Activated B cell treated with CpG ODN at 0.5 μM for 24 hours (primary cell): ENCODE measurements at places on chromosomes 1 and 21.

- H3K27me3 ChIP-seq, result peaks cover 17% of the 10 kb centered on the region
- no peak overlapping the region for H3K4me3 ChIP-seq
- no peaks in the 10 kb centered on the region for H3K4me1 ChIP-seq
- no peak overlapping the region for H3K27ac ChIP-seq
These were observed 160.7 kb upstream of the LMO4 start for GRCh38 chr1:87167848-87168525.

DNA sequence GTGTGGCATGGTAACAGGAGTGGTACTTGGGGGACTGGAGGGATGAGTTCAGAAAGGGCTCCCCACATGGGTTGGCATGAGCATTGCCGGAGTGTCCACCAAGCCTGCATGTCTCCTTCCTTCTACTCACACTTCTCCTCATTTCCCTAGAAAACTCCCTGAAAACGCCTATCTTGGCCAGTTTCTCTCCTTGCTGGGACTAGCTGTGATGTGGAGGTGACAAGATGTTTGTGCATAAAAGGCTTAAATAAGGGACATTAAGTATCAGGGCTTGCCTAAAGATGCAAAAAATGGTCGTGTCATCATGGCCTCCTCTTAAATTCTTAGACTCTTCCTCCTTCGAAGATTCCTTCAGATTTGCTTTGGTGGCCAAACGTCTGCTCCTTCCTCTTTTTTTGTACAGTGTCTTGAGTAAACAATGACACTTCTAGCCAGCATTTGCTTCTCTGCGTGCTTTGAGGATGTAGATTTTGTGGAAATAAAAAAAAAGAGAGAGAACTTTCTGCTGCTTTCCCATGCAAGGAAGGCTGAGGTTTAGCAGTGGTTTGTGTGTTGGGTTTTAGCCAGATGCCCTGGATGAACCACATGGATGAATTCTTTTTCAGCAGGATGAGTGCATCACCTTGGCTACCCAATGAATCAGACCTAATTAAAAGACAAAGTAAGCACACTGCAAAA is 239.1 kb upstream of the IRF2BP2 start:
- H3K27me3 ChIP-seq, result no peaks in the 10 kb centered on the region
- no peak overlapping the region for H3K27ac ChIP-seq
- H3K4me1 ChIP-seq, result peaks cover 43% of the 10 kb centered on the region
- no peak overlapping the region for H3K4me3 ChIP-seq
- no peaks in the 10 kb centered on the region for H3K36me3 ChIP-seq
- no peak for DNase-seq

- no peak overlapping the region for H3K27ac ChIP-seq
- peaks cover 10% of the 10 kb centered on the region for H3K27me3 ChIP-seq
- no peak for DNase-seq
- H3K4me3 ChIP-seq, result no peak overlapping the region
These were observed 16.8 kb downstream of the CNIH3 start for GRCh38 chr1:224632921-224633321.

DNA sequence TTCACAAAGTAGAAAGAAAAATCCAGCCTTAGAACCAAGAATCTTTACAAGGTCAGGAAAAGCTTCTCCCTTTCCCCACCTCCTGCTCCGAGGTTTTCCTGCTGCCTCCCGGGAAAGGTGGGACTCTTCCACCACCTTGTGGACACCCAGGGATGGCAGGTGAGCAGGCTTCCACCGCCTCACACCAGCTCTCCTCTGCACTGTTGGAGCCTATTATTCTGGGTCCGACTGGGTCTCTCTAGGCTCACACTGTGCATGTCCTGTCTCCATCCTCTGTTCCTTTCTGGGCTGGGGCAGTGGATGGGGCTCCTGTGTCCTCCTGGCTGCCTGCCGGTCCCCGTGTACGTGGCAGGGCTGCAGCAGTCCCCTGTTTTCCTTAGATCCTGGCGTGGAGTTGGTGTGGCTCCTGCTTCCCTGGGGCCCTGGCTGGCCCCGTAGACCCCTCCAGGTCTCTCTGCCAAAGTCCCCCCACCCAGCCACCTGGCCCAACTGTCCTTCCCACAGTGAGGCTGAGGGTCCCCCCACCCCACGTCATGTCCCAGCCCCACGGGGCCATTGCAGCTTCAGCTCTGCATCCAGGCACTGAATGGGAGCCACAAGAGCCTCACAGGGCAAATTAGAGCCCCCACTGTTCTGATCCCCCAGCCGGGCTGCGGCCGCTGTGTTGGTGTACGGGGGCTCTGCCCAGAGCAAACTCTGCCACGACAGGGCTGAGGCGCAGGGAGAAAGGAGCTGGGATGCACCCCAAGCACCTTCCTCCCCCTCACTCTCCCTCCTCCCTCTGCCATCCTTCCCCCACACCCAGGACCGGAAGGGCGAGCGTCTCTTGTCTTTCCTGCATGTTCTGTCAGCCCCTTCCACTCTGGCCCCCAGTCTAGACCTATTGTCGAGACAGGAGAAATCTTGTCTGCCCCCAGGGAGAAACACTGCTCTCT is 3.3 kb upstream of the SLC45A1 start:
- H3K4me1 ChIP-seq, result peaks cover 14% of the 10 kb centered on the region
- H3K36me3 ChIP-seq, result no peaks in the 10 kb centered on the region
- peaks cover 38% of the 10 kb centered on the region for H3K27me3 ChIP-seq
- H3K4me3 ChIP-seq, result no peak overlapping the region
- DNase-seq, result no peak

- H3K4me3 ChIP-seq, result no peak overlapping the region
- no peak for DNase-seq
- H3K4me1 ChIP-seq, result no peaks in the 10 kb centered on the region
- H3K36me3 ChIP-seq, result no peaks in the 10 kb centered on the region
- no peak overlapping the region for H3K27ac ChIP-seq
These were observed 87.1 kb downstream of the SELENOF start for GRCh38 chr1:86826856-86827255.

DNA sequence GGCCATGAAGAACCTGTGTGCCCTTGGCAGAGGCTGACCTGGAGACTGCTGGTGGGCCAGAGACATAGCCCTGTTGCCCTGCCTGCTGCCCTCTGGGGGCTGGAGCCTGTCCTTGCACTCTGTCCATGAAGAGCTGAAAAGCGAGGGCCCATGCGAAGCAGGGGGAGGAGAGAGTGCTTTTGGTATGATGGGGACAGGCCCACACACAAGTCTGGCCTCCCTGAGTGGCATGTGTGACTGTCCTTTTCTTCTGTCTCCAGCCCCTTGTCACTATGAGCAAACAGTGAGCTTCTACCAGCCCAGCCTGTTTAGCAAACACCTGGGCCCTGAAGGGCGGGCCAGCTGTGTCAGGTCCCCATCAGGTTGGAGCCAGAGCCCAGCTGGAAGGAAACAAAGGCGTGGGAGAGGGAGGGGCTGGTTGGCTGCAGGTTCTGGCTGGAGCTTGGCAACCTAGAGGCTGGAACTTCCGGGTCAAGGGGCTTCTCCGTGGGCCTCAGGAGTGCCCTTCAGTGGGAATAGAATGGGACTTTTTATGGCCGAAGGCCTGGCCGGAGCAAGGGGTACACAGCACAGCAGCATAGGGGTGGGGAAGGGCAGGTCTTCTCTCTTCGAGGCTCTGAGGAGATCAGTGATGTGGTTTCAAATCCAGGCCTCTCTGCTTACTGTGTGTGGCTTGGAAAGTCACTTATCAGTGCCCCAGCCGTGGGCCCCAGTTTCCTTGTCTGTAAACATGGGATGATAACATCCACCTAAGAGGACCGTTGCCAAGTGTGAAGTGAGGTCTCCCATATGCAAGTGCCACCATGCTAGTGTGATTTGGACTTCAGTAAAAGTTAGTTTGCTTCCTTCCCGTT is 14.3 kb downstream of the QSOX1 start:
- H3K27ac ChIP-seq, result no peak overlapping the region
- no peaks in the 10 kb centered on the region for H3K4me1 ChIP-seq
- no peak for DNase-seq
- no peaks in the 10 kb centered on the region for H3K27me3 ChIP-seq
- H3K4me3 ChIP-seq, result no peak overlapping the region

DNA sequence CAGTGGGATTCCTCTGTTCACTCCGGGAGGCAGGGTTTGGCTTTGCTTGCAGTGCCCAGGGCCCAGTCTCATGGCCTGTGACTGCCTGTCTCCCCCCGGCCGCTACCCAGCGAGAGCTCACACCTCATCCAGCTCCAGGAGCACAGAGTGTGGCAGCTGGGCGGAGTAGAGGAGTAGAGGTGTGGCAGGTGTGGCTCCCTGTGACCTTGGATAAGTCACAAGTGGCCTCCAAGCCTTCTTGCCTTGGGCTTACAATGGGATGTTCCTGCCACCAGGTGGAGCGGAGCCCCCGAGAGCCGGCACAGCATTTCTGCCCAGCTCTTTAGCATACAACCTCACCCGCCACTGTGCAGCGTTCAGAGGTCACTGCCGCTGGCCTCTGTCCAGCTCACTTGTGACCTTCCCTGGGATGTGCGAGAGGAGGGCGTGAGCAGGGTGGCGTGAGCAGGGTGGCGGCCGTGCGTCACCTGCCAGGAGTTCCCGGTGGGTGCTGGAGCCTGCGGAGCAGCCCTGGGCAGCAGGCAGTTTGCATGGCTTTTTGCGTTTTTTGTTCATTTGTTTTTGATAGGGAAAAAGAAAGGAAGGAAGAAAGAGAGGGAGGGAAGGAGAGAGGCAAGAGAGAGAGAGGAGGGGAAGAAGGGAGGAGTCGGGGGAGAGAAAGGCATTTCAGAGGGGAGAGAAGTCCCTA is 42.4 kb downstream of the CRYAA start:
- no peaks in the 10 kb centered on the region for H3K36me3 ChIP-seq
- DNase-seq, result no peak
- H3K27me3 ChIP-seq, result peaks cover 14% of the 10 kb centered on the region
- no peak overlapping the region for H3K4me3 ChIP-seq

DNA sequence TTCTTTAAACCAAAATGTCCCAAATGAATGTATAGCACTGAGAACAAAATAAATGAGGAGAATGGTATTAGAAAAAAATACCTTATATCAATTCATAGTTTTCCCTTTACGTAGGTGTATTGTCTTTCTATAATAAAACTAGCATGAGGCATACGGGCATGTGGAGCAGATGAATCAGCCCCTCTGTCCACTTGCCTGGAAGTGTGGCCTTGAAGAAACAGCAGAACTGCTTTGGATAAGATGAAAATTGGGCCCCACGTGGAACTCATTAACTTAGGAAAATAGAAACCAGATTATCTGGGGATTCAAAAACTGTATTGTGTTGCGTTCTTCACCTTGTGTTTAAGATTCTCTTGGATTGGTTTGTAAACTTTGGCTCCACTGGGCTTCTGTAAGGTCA is 356.8 kb upstream of the B3GALT2 start:
- H3K4me3 ChIP-seq, result no peak overlapping the region
- peaks cover 31% of the 10 kb centered on the region for H3K4me1 ChIP-seq
- no peaks in the 10 kb centered on the region for H3K36me3 ChIP-seq

DNA sequence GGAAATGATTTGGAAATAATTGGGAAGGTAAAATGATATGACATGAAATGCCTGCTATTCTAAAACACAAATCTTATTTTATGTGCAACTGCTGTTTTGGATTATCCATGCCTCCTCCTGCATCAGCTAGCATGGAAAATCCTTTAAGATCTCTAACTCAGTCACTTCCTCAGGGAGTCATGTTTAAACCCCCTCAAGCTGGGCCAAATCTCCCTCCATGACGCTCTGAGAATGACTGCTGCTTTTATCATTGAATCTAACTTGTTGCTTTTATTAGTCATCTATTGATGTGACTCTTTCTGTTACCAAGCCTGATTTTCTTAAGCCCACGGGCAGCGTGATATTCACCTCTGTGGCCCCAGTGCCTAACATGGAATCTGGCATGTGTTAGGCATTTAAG is 324.8 kb downstream of the DISC1 start:
- no peaks in the 10 kb centered on the region for H3K36me3 ChIP-seq
- no peak for DNase-seq
- no peak overlapping the region for H3K27ac ChIP-seq
- no peaks in the 10 kb centered on the region for H3K4me1 ChIP-seq
- no peaks in the 10 kb centered on the region for H3K27me3 ChIP-seq

DNA sequence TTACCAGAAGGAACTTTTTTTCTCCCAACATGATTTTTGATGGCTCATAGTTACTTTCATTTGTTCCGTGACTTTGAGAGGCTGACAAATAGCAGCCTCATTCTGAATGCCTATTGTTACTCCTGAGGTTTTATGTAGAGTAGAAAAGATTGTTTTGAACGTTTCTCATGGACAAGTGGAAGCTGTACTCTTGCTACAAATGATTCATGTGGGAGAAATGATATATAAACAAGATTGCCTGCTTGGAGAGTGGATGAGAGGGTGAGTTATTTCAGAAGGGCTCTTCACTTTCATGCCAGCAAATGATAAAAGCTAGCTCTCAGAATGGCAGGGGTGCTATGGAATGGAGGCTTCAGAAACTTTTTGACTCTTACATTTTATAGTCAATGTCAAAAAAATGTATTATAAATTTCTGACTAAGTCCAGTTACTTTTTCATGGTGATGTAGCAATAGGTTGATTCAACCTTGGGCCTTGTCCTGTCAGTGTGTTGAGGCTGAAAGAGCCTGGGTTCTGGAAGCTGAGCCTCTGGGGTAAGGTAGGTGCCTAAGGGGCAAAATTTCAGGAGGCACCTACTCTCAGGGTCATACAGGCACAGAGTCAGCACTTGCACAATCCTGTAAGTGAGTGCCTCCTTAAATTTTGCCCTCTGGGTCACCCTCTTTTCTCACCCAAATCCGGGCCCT is 19.4 kb downstream of the JUN start:
- no peaks in the 10 kb centered on the region for H3K36me3 ChIP-seq
- H3K27me3 ChIP-seq, result peaks cover 11% of the 10 kb centered on the region
- no peak overlapping the region for H3K4me3 ChIP-seq
- H3K27ac ChIP-seq, result no peak overlapping the region
- DNase-seq, result no peak

DNA sequence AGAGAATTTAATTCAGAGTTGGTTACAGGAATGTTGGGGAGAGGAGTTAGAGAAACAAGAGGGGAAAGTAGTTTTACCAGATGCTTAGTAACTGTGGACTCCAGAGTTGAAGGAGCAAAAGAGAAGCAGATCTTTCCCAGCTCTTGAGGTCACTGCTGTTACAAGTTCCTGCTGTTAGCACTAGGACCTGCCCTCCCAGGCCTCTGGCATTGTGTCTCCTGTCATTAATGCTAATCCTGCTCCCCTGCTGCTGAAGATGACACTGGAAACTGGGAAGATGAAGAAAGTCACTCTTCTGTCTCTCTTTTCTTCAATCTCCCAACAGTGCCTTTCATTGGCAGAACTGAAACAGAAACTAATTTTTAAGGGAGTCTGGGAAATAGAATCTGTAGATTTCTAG is 845.6 kb downstream of the ADGRL2 start:
- H3K4me1 ChIP-seq, result no peaks in the 10 kb centered on the region
- DNase-seq, result no peak
- H3K27me3 ChIP-seq, result no peaks in the 10 kb centered on the region
- H3K4me3 ChIP-seq, result no peak overlapping the region
- no peak overlapping the region for H3K27ac ChIP-seq

- no peak for DNase-seq
- H3K27ac ChIP-seq, result no peak overlapping the region
- H3K36me3 ChIP-seq, result peaks cover 7% of the 10 kb centered on the region
- H3K27me3 ChIP-seq, result no peaks in the 10 kb centered on the region
- peaks cover 9% of the 10 kb centered on the region for H3K4me1 ChIP-seq
- H3K4me3 ChIP-seq, result no peak overlapping the region
These were observed 88.6 kb downstream of the NEK7 start for GRCh38 chr1:198245379-198245778.

- no peak overlapping the region for H3K27ac ChIP-seq
- no peak overlapping the region for H3K4me3 ChIP-seq
- peaks cover 13% of the 10 kb centered on the region for H3K27me3 ChIP-seq
- DNase-seq, result no peak
- H3K4me1 ChIP-seq, result no peaks in the 10 kb centered on the region
- no peaks in the 10 kb centered on the region for H3K36me3 ChIP-seq
These were observed 10.5 kb upstream of the UCK2 start for GRCh38 chr1:165816826-165817497.

- H3K27ac ChIP-seq, result no peak overlapping the region
- peaks cover 6% of the 10 kb centered on the region for H3K27me3 ChIP-seq
- no peaks in the 10 kb centered on the region for H3K36me3 ChIP-seq
- DNase-seq, result no peak
- peaks cover 18% of the 10 kb centered on the region for H3K4me1 ChIP-seq
These were observed 38.8 kb upstream of the HAO2 start for GRCh38 chr1:119329541-119330461.
